HT-29 (cell line): ENCODE measurements at places on chromosomes 5 and 9. TPM values are rescaled to one million over a fixed set of nuclear protein-coding genes. Genes with fewer than 3 reads are reported as not detected.

PRRC1 gene
- 26.6 and 30.6 TPM in 2 replicates for total RNA-seq

FOXI1 gene
- total RNA-seq, result not detected in 2 replicates

- no peak for DNase-seq
Observed at GRCh38 chr5:2140501-2141175, 257.9 kb upstream of the IRX4 start.

DNA sequence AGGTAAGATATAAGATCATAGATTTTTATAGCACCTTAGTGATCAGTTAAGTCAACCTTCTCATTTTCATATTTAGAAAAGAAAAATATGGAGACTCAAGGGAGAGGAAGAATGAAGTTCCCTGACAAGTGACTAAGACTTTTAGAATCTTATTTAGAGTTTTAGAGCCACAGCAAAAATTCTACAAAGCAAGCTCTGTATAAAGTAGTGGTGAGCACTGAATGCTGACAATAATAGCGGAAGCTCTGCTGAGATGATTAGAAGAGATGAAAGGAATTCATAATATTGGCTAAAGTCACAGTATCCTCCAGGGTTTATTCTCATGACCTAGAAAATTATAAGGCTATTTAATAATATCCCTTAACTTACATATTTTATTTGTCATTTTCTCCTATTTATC, 316.0 kb downstream of the PDE4D start:
- no peak for DNase-seq

GRCh38 chr9:116189683-116190082, 36.1 kb downstream of the PAPPA start:
- no peak for DNase-seq

GRCh38 chr5:84032324-84032723, 311.7 kb upstream of the HAPLN1 start:
- DNase-seq, result no peak

DNA sequence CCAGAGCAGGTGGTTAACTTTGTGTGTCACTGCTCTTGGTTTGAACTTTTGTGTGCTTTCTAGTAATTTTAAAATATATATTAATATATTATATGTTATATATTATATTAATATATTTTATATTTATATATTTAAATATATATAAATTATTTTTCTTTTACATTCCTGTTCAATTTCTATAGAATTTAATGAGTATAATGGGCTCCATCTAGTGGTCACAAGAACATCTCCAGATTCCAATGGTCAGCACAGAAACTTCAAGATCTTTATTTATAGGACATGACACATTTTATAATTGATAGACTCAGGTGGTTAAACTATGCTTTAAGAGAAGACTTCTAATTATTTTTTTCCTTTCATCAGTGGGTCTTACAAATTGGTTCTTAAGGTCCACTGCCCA, 39.1 kb downstream of the COL23A1 start:
- DNase-seq, result peak; percentile 16

- peak; percentile 26 for DNase-seq
Observed at GRCh38 chr5:164326219-164326618, 820.8 kb downstream of the MAT2B start.

DNA sequence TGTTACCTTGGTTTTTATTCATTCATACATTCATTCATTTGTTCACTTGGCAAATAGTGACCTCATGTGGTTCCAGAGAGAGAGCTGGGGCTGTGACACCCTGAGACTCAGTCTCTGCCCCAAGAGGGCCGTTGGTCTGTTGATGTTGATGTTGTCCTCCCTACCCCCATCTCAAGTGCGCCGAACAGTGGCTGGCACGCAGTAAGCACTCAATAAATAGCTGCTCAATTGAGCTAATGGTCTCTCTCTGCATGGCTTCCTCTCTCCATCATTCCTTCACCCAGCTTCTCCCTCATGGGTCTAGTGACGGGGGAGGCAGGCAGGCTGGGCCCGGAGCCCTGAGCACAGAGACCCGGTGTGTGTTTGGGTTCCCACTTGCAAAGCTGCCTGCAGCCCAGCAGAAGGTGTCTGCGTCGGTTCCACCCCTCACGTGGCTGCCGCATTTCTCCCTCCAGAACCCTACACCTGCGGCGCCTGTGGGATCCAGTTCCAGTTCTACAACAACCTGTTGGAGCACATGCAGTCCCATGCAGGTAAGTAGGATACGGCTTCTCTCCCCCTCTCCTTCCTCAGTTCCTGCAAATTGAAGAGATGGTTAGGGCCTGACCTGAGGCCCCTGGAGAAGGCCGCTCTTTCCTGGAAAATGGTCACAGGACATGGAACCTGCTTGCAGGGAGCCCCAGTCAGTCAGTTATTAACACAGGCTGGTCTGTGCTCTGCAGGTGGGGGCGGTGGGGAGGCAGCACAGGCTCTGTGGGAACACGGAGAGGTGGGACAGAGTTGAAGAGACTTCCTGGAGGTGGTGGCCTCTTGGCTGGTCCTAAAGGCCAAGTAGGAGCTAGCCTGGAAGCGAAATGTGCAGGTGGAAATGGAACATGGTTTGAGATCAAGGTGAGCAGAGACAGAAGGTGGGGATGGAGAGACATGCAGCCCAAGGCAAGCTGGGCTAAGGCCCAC, 42.0 kb downstream of the AMBP start:
- no peak for DNase-seq
